HFFc6 (cell line): ENCODE measurements at places on chromosomes 12 and 14. TPM values are rescaled to one million over a fixed set of nuclear protein-coding genes. Genes with fewer than 3 reads are reported as not detected.
A peak's percentile ranks its signal among the peaks of the same experiment; 100 is the strongest.

The TMEM117 gene
- total RNA-seq = 6.6 to 8.2 TPM (median 7.6 TPM) in 3 replicates

The G2E3 gene
- 23.3 to 31.2 TPM (median 27.5 TPM) in 3 replicates for total RNA-seq

DNA sequence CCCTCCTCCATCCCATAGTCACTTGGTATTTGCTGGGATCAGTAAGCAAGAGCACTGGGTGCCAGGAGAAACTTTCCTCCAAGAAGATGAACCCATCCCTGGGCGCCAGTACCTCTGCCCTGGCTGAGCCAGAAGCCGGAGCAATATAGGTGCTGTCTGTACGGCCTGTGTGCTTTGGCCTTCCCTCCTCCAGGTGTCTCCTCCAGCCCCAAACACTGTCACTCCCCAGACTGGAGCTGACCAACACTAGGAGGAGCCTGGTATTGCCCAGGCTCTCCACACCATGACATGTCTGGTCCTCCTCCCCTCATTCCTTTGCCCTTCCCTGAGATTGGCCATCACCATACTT lies 4.9 kb downstream of the GSTZ1 start:
- H3K27ac ChIP-seq = no peak overlapping the region
- H3K4me3 ChIP-seq = no peak overlapping the region
- H3K27me3 ChIP-seq = peaks cover 4% of the 10 kb centered on the region; the same call in 1 of the 2 replicates

DNA sequence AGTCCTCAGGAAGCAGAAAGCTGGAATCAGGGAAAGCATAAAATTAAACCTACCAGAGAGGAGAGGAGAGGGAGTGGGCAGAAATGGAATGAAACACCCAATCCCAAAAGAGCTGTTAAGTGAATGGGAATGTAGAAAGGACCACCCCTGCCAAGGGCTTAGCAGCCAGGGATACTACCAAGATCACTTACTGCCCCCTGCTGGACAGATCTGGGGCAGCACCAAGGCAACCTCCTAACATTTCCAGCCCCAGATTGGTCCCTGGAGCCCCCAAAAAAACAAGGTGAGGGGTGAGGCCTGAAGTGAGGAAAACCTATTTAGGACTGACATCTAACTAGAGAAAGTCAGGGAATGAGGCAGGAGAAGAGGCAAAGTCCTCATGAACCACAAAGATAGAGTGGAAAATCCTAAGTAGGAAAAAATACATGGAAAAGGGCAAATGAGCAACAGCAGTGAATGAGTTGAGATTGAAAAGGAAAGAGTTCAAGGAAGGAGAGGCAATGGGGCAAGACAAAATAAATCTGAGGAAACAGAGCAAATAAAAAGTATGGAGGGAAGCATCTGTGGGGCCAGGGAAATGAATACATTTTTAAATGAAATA lies 11.2 kb upstream of the FKBP11 start:
- no peak overlapping the region for H3K4me3 ChIP-seq
- peaks cover 25% of the 10 kb centered on the region for H3K36me3 ChIP-seq
- peak; percentile 58 for DNase-seq
- H3K27ac ChIP-seq = peak overlapping the region; percentile 35; the same call in 1 of the 2 replicates
- peaks cover 1% of the 10 kb centered on the region; the same call in 1 of the 2 replicates for H3K27me3 ChIP-seq
- peaks cover 29% of the 10 kb centered on the region for H3K4me1 ChIP-seq

DNA sequence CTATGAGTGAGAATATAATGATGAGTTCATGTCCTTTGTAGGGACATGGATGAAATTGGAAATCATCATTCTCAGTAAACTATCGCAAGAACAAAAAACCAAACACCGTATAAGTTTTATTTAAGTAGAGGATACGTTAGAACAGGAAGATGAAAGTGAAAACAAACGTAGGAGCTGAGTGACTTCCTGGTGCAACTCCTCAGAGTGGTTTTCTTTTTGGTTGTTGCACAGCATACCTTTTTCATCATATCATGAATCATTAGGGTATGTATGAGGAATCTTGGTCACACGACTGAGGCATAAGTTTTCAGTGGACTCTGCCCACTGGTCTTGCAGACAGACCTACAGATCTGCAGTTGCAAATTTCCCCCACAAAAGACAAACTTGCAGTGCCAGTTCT lies 199.0 kb downstream of the LRFN5 start:
- no peak overlapping the region for H3K4me3 ChIP-seq
- H3K27ac ChIP-seq = no peak overlapping the region
- H3K27me3 ChIP-seq = peaks cover 2% of the 10 kb centered on the region; the same call in 1 of the 2 replicates

- H3K36me3 ChIP-seq = peaks cover 9% of the 10 kb centered on the region; the same call in 1 of the 2 replicates
- peak overlapping the region; percentile 66 for H3K27ac ChIP-seq
- peak; percentile 70 for DNase-seq
- 0 out of 2 replicates have a peak, but pooled peaks cover 2% of the 10 kb centered on the region for H3K27me3 ChIP-seq
These were observed 192.6 kb upstream of the BCL2L14 start for GRCh38 chr12:11877869-11878780.
